ENCODE measurements at places on chromosomes 4 and X.

- H3K27me3 ChIP-seq, result peaks cover 15% of the 10 kb centered on the region
- no peak for DNase-seq
- H3K4me3 ChIP-seq, result peak overlapping the region; percentile 81
- no peaks in the 10 kb centered on the region for H3K36me3 ChIP-seq
- H3K27ac ChIP-seq, result peak overlapping the region; percentile 28
Observed at GRCh38 chr4:108371282-108371681, 202.6 kb upstream of the LEF1 start.

DNA sequence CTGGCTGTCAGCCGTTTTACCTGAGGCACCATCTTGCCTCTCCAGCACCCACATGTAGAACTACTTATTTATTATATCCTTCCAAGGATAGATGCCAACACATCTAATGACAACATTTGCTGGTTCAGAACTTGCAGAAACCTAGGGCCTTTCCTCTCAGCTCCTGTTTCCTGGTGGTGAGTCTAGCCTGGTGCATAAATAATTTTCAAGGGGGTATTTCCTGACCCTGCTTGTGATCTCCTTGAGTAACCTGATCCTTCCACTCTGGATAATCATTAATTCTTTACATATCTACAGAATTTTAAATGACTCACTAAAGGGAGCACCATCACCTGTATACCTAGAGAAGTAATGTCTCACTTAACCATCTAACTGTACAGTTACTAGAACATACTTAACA, 153.4 kb downstream of the PPARGC1A start:
- H3K36me3 ChIP-seq, result no peaks in the 10 kb centered on the region
- no peaks in the 10 kb centered on the region for H3K4me1 ChIP-seq
- no peaks in the 10 kb centered on the region for H3K27me3 ChIP-seq
- H3K4me3 ChIP-seq, result no peak overlapping the region
- no peak overlapping the region for H3K27ac ChIP-seq
- DNase-seq, result no peak

DNA sequence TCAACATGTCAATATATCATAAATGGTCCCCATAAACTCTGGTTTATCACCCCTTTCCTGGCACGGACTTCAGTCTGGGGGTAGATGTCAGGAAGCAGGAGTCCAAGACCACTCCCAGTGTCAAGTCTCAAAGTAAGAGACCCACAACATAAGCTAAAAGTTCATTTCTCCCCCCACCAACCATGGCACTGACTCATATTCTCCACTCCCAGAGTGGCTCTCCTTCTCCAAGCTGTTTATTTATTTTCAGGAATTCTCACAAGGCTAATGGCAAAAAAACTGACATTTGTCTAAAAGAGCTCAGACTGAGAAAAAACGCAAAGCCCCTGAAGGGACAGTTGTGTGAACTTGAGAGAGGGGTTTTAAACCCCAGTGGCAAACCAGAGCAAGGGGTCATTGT, 217.0 kb downstream of the RAB28 start:
- no peak for DNase-seq
- H3K4me3 ChIP-seq, result no peak overlapping the region
- H3K36me3 ChIP-seq, result peaks cover 4% of the 10 kb centered on the region
- H3K27me3 ChIP-seq, result no peaks in the 10 kb centered on the region
- H3K4me1 ChIP-seq, result no peaks in the 10 kb centered on the region

DNA sequence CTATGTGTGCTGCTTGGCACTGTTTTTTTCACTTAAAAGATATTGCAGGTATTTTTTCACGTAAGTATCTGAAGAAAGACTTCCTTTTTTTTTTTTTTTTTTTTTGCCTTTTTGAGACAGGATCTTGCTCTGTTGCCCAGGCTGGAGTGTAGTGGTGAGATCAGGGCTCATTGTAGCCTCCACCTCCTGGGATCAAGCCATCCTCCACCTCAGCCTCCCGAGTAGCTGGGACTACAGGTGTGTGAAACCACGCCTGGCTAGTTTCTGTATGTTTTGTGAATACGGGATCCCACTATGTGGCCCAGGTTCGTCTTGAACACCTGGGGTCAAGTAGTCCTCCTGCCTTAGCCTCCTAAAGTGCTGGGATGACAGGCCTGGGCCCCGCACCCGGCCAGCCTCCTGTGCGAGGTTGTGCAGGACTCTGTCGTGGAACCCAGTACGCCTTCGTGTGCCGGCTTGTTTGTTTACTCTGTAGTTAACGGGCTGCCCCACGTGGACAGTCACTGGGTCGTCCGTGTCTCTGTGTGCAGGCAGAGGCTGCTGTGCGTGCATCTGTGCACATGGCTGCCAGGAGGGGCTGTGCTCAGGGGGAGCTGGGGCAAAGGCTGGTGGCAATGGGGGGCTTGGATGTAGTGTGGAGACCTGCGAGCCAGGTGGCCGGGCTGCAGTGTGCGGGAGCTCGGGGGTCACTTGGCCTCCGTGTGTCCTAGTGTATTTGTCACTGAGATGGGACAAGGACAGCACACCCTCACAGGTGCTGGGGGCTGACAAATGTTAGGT, 179.5 kb downstream of the ADRA2C start:
- DNase-seq, result no peak
- H3K27ac ChIP-seq, result no peak overlapping the region
- no peaks in the 10 kb centered on the region for H3K27me3 ChIP-seq
- peaks cover 12% of the 10 kb centered on the region for H3K4me1 ChIP-seq

GRCh38 chr4:25727711-25728493, 72.3 kb downstream of the SLC34A2 start:
- no peaks in the 10 kb centered on the region for H3K4me1 ChIP-seq
- H3K36me3 ChIP-seq, result no peaks in the 10 kb centered on the region
- H3K4me3 ChIP-seq, result no peak overlapping the region
- no peak for DNase-seq
- H3K27ac ChIP-seq, result no peak overlapping the region

DNA sequence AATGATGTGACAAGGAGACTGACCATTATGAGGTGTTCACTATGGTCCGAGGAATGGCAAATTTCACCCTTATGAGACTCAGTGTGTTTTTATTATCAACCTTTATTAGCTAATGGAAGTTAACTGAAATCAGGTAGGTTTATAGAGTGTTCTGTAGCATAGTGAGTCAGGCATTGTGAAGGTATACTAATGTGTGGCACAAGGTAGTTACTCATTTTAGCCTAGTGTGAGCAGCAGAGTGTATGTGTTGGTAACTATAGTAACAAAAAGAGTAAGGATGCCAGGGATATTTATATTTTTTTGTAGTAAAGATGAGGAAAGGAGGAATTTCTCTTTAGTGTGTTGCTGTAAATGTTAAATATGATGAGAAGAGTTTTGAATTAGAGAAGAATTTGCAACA, 12.0 kb downstream of the PDLIM5 start:
- H3K36me3 ChIP-seq, result no peaks in the 10 kb centered on the region
- H3K27ac ChIP-seq, result no peak overlapping the region
- no peaks in the 10 kb centered on the region for H3K27me3 ChIP-seq
- DNase-seq, result no peak
- no peak overlapping the region for H3K4me3 ChIP-seq

- peaks cover 5% of the 10 kb centered on the region for H3K4me1 ChIP-seq
- H3K27me3 ChIP-seq, result no peaks in the 10 kb centered on the region
- no peak overlapping the region for H3K4me3 ChIP-seq
- peaks cover 8% of the 10 kb centered on the region for H3K36me3 ChIP-seq
- no peak overlapping the region for H3K27ac ChIP-seq
Observed at GRCh38 chr4:55931833-55932232, 16.9 kb upstream of the CEP135 start.

DNA sequence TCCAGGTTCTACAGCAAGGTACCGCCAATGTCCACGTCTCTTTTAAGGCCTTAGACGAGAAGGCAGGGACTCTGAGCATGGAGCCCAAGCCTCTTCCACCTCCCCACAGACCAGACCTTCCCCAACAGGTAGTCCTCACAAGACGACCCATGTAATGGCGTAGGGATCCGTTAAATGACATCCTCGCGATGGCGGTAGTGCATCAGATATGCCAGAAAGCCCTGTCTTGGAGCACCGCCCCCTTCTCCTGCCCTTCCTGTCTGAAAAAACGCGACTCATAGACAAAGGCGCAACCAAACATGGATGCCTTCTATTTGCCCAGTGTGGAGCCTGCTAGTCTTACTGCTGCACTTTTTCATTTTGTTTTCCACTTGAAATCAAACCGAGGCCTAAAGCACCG, 185.4 kb downstream of the OR13H1 start:
- no peak overlapping the region for H3K27ac ChIP-seq
- no peak overlapping the region for H3K4me3 ChIP-seq
- H3K36me3 ChIP-seq, result peaks cover 4% of the 10 kb centered on the region
- DNase-seq, result no peak
- peaks cover 7% of the 10 kb centered on the region for H3K27me3 ChIP-seq

DNA sequence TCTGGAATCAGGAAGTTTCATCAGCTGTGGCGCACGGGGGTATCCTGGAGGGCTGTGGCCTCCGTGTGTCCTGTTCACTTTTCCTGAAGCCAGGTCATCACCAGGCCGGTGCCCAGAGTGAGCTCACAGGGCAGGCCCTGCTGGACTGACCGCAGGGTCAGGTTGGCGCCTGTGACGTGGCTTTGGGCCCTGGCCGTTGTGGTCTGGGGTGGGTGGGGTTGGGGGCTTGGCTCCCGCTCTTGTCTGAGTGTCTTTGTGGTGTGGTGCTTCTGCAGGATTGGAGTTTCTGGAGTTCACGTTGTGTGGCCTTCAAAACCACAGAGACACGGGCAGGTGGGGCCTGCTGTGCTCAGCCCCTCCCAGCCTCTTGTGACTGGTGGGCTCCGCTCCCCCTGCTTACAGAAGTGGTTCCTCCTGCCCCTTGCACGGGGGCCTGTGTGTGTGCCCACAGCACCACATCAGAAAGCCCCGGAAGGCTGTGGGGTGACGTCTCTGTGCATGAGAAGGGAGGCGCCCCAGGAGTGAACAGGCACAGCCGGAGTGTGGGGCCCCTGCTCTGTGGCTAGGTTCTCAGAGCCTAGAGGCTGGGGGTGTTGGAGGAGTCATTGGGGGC, 9.5 kb downstream of the RGS12 start:
- H3K36me3 ChIP-seq, result no peaks in the 10 kb centered on the region
- peak overlapping the region; percentile 93 for H3K4me3 ChIP-seq
- peaks cover 9% of the 10 kb centered on the region for H3K27me3 ChIP-seq
- peak overlapping the region; percentile 76 for H3K27ac ChIP-seq

DNA sequence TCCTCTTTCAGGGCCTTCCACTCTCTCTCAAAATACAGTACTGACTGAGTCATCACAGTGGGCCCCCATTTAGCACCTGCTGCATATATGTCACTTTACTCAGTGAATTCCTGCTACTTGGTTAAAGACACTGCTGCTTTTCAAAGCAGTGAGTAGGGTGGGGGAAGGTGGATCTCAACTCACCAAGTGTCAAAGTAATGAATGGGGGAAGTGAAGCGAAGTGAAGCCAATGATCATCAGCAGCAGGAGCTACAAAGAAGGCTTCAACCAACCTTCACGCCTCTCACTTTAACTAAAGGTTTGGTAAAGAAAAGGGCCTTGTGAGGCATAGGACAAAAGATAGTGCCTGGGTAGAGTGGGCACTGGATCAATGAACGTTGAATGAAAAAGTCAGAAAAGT, 424.1 kb downstream of the SMARCA1 start:
- DNase-seq, result no peak
- peaks cover 10% of the 10 kb centered on the region for H3K27me3 ChIP-seq
- H3K27ac ChIP-seq, result no peak overlapping the region
- H3K36me3 ChIP-seq, result no peaks in the 10 kb centered on the region

- no peak overlapping the region for H3K4me3 ChIP-seq
- H3K36me3 ChIP-seq, result no peaks in the 10 kb centered on the region
- no peak for DNase-seq
- H3K27ac ChIP-seq, result no peak overlapping the region
- peaks cover 9% of the 10 kb centered on the region for H3K4me1 ChIP-seq
Observed at GRCh38 chr4:68410643-68411042, 36.6 kb upstream of the TMPRSS11E start.

DNA sequence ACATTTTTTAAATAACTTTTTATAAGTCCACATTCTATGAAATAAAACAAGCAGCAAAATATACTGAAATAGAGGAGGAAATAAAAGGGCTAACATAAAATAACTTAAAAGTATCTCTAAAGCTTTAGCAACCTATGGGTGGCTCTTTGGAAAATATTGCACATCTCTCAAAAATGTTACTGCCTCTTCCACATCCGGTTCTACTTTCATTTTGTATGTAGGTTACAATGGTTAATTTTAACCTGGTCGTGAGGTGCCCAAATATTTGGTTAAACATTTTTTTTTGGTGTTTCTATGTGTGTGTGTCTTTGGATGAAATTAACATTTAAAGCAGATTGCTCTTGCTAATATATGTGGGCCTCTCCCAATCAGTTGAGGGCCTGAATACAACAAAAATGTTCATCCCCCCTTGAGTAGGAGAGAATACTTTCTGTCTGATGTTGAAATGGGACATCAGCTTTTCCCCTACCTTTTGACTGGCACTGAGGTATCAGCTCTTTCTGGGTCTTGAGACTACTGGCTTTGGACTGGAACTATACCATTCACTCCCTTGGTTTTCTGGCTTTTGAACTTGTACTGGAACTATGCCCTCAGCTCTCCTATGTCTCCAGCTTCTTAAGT, 353.0 kb downstream of the ADAM29 start:
- no peak for DNase-seq
- no peak overlapping the region for H3K27ac ChIP-seq
- no peaks in the 10 kb centered on the region for H3K36me3 ChIP-seq
- no peaks in the 10 kb centered on the region for H3K27me3 ChIP-seq
- H3K4me3 ChIP-seq, result no peak overlapping the region

DNA sequence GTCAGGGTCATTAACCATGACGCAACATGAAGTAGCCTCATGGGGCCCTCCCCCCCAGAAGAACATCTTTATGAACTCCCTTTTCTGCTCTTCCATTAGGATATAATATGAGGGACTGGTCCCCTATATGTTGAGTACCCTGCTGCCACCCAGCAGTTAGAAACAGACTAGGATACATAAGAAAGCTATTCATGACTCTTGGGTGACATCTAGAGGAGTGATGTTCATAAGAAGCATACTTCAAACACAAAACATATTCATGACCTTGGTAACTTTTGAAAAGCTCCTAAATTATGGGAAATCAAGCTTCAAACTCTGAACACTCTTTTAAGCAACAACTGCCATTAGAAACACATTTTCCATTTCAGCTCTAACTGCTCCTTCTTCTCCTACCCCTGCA, 155.2 kb upstream of the SPIN4 start:
- no peak overlapping the region for H3K4me3 ChIP-seq
- no peaks in the 10 kb centered on the region for H3K4me1 ChIP-seq
- DNase-seq, result no peak
- H3K36me3 ChIP-seq, result no peaks in the 10 kb centered on the region

DNA sequence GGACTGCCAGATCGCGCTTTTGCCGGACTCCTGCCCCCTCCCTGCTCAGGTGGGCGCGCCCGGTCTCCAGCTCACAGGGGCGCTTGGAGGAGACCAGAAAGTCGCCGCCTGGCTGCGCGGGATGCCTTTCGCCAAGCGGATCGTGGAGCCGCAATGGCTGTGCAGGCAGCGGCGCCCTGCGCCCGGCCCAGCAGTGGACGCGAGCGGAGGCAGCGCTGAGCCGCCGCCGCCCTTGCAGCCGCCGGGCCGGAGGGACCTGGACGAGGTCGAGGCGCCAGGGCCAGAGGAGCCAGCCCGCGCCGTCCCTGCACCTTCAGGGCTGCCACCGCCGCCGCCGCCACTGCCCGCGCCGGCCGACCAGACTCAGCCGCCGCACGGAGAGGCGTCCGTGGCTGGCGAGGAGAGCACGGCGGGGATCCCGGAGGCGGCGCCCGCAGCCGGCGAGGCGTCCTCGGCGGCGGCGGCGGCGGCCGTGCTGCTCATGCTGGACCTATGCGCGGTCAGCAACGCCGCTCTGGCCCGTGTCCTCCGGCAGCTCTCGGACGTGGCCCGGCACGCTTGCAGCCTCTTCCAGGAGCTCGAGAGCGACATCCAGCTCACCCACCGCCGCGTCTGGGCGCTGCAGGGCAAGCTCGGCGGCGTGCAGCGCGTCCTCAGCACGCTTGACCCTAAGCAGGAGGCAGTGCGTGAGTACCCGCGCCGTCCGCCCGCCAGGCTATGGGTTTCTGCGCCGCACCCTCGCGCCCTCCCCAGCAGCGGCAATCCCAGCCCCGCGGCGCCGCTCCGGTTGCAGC, 834 bp downstream of the NHS start:
- no peaks in the 10 kb centered on the region for H3K36me3 ChIP-seq
- peak; percentile 4 for DNase-seq
- peak overlapping the region; percentile 39 for H3K4me3 ChIP-seq
- H3K4me1 ChIP-seq, result peaks cover 17% of the 10 kb centered on the region

Measured in activated T-cell treated with anti-CD3 and anti-CD28 coated beads, Interleukin-2, amount 50 U/mL, for 72 hours (primary cell).